ENCODE measurements at places on chromosomes 13 and 19.

- DNase-seq = peak; percentile 28
Measured at GRCh38 chr13:33017323-33017929, 1.2 kb downstream of the KL start.

DNA sequence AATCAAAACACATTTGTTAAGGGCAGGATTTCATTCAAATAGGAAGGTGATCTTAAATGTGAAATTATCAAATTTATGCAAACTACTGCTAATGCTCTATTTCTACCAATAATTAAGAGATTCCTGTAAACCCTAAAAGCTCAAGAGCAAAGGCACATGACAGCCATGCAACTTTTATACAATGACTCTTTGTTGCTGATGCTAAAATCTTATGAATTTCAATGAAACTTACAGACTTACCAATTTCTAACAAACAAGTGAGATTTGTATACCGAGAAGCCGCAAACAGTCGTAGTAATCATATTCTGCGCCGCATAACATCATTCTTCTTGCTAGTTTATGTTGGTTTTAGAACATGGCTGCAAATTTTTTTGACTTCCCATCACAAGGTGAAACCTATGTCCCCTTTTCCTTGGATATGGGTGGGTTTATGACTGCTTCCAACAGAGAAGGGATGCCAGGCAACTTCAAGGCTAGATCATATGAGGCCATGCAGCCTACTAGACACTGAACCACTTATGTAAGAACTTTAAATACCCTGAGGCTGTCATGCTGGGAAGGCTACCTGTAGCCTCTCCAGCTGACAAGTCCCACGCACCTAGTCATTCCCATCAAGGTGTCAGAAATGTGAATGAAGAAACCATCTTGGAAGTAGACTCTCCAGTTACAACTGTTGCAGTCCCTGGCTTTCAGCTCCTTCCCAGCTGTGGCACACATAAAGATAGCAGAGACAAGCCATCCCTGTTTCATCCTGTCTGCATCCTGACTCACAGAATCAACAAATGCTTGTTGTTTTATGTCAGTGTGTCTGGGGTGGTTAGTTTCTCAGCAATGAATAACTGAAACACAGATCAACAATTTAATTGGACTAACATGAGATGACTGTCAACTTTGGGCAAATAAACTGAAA is 42.0 kb downstream of the LNX2 start:
- no peak for DNase-seq

GRCh38 chr13:100660761-100661160 is 13.8 kb downstream of the TMTC4 start:
- DNase-seq = no peak

- peak; percentile 24 for DNase-seq
Measured at GRCh38 chr19:28468701-28469459, 744.1 kb downstream of the UQCRFS1 start.

DNA sequence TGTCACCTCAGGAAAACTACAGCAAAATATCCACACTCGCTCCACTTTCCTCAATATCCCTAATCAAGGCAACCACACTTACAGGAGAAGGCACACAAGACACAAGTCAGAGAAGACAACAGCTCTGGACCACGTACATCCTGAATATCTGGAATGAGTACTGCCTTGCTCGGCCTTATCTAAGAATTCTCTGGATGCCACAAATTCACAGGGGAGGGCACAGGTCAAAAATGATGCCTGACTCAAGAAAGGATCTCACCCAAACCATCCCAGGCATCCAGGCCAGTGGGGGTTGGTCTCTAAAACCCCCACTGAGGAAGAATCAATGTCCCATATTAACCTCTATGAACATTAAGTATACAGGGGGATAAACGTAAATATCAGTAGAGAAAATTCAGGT is 29.9 kb downstream of the ATP7B start:
- DNase-seq = no peak

Data from WERI-Rb-1 (cell line).